Foreskin keratinocyte (primary cell): ENCODE measurements at places on chromosomes 5 and 9.

GRCh38 chr9:128034821-128035652, 32.1 kb downstream of the NAIF1 start:
- peak; percentile 77 for DNase-seq

DNA sequence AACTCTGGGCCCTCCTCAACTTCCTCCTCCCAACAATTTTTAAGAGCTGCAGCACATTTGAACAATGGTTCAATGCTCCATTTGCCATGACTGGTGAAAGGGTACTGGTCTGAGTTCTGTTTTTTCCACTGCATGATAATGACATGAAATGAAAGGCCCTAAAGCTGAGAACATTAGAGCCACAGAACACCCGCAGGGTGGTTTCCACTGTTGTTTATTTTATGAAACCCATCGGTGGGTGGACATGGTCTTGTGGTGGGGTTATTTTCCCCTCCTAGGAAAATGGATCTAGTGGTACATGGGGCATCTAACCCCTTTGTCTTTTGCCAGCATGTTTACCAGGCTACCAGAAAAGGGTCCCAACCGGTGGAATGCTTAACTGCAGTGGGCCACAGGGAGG, 71.8 kb downstream of the SMARCA2 start:
- DNase-seq = no peak

DNA sequence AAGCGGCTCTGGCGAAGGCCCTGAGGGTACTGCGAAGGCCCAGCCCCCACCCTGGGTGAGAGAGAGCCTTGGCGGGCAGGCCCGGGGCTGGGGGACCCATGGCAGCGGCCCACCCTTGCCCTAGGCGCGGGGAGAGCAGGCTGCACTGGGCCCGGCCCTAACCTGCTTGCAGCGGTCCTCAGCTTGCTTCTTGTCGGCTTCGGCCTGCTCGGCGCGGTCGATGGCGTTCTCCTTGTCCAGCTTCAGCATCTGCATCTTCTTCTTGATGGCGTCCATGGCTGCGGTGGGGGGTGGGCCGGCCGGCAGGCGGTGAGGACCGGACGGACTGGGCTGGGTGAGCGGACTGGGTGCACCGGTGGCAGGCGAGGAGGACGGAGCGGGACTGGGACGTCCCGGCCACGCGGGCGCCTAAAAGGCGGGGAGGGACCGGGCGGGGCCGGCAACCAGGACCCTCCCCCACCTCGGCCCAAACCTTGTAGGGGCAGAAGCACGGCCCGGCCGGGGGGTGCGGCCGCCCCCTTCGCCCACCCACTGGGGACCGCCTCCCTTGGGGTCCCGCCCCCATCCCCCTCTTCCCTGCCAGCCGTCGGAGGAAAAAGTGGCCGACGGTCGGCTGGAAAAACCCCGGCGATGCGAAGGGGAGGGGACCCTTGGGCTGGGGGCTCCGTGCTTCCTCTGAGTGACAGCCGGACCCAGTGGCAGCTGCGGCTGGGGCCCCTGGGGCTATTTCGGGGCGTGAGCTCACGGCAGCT, at the start of gene TPM2:
TSS of gene TPM2 (minus strand) at position 384 of the 752 bp plus-strand sequence. CDS start at position 276, 108 bp downstream.
- DNase-seq = peak; percentile 54

GRCh38 chr9:35364817-35365585, 124.9 kb upstream of the RUSC2 start:
- no peak for DNase-seq

GRCh38 chr5:170273968-170274710, 23.4 kb downstream of the LCP2 start:
- DNase-seq = no peak

DNA sequence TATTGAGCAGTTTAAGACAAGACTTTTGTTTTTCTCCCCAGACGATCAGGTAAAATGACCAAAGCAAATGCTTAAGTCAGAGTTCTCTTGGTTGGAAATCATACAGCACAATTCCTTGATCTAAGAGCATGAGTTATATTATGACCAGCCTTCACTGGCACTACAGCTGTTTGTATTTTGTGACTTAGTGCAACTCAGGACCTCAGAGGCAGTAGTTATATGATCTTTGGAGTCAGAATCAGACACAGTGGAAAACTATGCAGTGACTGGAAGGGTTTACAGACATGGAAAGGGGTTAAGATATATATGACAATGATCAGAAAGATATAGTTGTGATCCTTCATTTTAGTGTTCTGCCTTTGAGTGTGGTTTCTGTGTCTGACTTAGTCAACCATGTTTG, 24.3 kb downstream of the RAD23B start:
- no peak for DNase-seq

- no peak for DNase-seq
These were observed 481.8 kb upstream of the ARRDC3 start for GRCh38 chr5:91864962-91865361.

DNA sequence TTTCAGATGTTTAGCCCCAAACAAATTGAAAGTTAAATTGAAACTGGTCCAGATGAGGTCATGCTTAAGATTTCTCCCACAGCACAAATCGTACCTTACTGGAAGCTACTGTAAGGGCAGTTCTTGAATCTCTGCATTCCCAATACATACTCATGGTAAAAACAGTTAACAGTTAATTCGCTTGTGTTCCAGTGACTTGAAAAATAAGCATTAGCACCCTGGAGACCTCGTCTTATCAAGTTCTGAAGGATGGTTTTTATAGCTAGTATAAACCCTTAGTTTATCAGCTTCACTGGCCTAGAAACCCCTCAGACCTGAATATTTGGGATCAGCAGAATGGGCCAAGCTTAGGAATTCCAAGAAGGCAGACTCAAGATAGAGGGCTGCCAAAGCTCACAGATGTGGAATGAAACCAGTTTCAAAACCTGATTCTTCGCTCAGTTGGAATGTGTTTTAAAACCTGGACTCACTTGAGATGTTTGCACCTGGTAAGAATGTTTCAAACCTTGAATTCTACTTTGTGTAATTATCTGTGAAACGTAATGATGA, 103.6 kb downstream of the C9orf152 start:
- DNase-seq = no peak

DNA sequence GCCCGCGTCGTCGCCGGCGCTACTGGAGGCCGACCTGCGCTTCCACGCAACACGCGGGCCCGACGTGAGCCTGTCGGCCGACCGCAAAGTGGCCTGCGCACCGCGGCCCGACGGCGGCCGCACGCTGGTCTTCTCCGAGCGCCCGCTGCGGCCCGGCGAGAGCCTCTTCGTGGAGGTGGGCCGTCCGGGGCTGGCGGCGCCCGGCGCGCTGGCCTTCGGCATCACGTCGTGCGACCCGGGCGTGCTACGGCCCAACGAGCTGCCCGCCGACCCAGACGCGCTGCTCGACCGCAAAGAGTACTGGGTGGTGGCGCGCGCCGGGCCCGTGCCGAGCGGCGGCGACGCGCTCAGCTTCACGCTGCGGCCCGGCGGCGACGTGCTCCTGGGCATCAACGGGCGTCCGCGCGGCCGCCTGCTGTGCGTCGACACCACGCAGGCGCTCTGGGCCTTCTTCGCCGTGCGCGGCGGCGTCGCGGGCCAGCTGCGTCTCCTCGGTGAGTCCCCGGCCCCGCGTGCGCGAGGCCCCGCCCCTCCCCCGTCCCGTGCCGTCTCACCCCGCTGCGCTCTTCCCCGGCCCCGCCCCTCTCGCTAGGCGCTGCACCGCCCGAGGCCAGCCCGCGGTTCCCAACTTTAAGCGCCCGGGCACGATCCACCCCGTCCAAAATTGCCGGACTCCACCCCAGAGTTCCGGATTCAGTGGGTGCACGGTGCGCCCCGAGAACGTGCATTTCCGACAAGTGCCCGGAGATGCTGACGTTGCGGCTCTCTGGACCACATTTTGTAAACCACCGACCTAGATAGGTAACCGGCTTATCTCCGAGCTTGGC, 42.8 kb downstream of the NEURL1B start:
- DNase-seq = no peak

- DNase-seq = no peak
These were observed 346.8 kb upstream of the NUDT12 start for GRCh38 chr5:103909391-103909790.

- DNase-seq = no peak
These were observed 45.7 kb downstream of the FTMT start for GRCh38 chr5:121897341-121897740.

GRCh38 chr5:142617416-142618129, 68.3 kb downstream of the FGF1 start:
- no peak for DNase-seq

DNA sequence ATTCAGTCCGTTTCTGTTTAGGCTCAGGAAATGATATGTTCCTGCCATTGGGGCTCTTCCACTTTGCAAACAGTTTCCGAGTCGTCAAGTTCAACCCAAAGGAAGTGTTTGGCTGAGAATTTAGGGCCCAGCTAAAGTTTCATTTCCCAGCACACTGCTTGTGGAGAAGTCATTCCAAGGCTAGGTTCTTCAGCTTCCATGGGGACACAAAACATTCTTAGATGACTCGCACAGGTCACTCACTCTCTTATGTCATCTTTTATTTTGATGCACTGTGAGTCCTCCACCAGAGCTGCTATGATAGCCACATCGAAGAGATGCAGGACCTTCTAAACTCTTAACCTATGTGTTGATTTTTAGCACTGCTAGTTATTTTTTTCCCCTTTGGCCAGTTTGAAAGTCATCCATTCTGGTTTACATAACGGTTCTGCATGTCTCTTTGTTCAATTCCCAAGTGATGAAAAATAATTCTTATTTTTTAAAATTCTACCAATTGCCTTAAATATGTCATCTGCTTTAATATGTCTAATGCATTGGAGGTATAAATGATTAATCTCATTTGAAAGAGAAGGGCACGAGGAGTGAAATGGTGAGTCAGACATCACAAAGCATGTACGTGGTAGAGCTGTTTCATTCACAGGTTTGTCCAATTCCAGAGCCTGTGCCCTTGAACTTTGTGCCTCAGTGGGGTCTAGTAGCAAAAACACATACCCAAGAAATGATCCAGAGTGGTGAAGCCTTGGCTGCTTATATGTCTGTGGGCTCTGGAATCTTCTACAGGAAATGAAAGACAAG, 84.3 kb downstream of the ZNF462 start:
- no peak for DNase-seq

DNA sequence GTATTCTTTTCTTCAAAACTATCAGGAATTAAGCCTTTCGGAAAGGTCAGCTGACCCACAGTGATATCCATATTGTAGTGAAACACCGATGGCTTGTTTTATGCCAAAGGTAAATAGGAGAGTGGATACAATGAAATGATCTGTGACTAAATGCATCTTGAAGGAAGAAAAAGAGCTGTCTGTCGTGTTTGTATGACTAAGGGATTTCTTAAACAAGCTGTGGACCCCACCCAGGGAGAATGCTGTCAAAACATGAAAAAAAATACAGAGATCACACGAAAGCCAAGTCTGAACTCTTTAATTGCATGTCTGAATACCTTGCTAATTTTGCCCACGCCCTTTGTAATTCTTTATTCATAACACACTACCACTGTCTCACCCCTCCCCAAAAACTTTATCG, 286.4 kb upstream of the WWC1 start:
- DNase-seq = peak; percentile 55

DNA sequence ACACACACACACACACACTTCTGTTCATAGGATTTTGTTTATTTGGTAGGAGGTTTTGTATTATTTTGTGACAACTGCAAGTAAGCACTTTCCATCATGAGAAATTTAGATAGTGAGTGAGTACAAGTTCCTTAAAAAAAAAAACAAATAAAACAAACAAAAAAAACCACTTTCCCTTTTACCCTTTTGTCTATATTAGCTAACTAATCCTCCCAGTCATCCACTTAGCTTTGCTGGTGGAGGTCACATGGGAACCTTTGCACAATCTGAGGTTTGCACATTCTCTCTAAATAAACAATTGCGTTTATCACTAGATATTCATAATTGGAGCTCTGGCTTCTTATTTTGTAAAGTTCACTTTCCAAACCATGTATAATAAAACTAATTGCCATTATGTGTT, 6.8 kb downstream of the ITGA1 start:
- DNase-seq = no peak

GRCh38 chr9:91164724-91165520, 196.8 kb downstream of the AUH start:
- peak; percentile 74 for DNase-seq

DNA sequence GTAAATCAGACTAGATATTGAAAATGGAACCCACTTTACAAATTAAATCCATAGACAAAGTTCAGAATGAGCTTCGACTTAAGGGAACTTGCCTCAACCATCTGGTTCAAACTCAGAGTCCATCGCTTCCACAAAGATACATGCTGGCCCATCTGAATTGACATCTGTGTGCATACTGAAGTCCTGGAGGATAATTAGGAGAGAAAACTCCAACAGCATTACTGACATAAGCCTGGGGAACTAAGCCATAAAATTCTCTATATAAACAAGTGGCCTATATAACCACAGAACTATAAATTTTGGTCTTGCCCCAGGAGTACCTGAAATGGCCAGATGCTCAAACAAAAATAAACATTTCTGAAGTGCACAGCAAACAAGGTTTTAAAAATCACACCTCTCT, 94.4 kb downstream of the IZUMO3 start:
- DNase-seq = no peak

DNA sequence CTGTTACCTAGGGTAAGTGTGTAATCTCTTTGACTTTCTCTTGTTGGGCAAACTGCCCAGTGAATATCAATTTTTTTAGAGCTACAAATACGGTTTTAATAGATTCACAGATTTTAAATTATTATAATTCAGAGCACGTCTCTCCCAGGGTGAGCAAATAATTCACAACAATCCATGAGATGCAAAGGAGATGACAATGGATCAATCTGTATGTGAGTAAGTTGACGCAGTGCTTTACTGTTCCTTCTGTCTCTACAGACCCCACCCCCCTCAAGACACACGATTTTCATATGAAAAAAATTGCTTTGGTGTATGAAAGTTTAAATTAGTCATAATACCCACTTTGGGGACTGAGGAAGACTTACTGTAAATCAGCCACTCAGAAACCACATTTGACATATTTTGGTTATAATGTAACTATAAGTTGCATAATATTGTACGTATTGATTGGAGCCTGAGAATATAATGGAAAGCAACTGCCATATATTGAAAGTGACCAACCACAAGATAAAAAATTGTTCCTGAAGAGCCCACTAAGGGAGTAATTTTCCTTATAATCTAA, 201.7 kb downstream of the BNC2 start:
- no peak for DNase-seq

DNA sequence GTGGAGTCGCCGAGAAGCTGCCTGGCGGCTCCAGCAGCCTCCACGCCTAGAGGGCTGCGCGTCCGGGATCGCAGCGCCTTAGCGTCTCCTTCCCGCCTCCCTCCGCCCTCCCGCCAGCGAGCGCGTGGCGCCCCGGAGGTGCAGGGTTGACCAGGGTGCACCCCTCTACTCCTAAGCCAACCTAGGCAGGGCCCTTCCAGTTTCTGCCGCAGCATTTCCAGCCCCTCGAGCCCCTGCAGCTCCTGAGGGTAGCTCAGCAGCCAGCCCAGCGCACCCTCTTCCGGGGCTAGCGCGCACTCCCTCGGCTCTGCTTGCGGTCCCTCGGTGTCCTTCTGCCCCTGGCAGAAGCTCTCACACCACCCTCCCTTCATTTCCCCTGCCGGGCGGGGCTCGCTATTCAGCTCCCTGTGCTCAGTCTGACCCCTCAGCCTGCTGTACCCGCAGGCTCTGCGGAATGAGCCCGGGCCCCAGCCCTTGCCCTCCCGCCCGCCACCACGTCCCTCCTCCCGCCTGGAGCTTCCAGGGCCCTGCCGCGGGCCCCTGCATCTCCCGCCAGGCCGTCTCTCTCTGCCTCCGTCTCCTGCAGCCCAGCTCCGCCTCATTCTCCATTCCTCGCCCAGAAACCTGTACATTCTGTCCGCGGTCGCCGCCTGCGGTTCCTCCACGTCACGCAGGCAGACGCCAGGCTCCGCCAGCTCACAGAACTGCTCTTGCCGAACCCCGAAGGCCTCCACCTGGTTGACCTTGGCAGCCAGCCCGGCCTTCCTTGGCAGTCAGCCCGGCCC, 61.8 kb downstream of the SPATA31C2 start:
- peak; percentile 85 for DNase-seq
